Epithelial cell of proximal tubule (primary cell): ENCODE measurements at places on chromosomes 3 and 15.
A peak's percentile ranks its signal among the peaks of the same experiment; 100 is the strongest.

DNA sequence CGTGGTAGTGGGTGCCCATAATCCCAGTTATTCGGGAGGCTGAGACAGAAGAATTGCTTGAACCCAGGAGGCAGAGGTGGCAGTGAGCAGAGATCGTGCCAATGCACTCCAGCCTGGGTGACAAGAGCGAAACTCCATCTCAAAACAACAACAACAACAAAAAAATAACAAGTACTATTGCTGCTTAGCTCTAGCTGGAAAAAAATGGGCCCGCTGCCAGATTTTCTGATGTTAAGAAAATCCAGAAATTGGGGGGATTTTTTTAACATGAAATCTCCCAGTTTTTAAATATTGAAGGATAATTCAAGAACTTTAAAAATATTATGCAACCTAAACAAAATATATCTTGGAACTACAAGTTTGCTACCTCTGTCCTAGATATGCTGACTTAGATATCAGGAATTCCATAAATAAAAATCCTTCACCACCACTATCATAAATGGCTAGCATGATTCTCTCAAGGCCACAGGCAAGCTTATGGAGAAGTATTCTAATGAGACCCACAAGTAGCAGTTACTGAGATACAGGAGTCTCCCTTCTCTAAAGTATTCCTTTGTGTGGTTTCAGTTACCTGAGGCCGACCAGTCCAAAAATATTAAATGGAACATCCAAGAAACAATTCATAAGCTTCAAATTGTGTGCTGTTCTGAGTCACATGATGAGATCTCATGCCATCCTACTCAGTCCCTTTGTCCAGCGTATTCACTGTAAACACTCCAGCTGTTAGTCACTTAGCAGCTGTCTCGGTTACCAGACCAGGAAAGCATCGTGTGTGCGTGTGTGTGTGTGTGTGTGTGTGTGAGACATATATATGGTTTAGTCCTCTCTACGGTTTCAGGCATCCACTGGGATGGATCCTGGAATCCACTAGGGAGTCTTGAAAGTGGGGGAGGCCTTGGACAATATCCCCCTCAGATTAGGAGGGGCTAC, 277.2 kb downstream of the TBL1XR1 start:
- no peak for DNase-seq

GRCh38 chr3:13536432-13536831, 12.5 kb upstream of the FBLN2 start:
- DNase-seq: no peak

- no peak for DNase-seq
Observed at GRCh38 chr3:78670746-78671145, 1097.1 kb downstream of the ROBO1 start.

GRCh38 chr15:98776607-98777281, 128.4 kb downstream of the IGF1R start:
- peak; percentile 77 for DNase-seq

GRCh38 chr3:15845475-15845874, 47.7 kb upstream of the ANKRD28 start:
- DNase-seq: no peak

DNA sequence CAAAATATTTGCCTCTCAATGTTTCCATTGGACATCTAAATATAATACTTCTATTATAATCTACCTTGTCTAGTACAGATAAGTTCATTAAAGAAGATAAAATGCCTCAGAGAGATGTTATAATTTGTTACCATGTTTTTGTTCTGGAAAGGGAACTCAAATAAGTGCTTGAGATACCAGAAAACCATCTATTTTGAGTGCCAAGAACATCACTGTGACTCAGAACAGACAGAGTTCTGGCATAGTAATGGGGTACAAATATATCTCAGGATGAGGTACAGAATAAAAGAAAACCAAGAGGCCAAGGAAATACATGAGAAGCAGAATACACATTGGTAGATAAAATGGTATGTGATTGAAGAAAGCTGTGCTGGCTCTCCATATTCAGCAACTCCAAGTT, 58.9 kb downstream of the IMPG2 start:
- no peak for DNase-seq

- no peak for DNase-seq
Observed at GRCh38 chr3:10930666-10931040, 61.9 kb upstream of the SLC6A1 start.

DNA sequence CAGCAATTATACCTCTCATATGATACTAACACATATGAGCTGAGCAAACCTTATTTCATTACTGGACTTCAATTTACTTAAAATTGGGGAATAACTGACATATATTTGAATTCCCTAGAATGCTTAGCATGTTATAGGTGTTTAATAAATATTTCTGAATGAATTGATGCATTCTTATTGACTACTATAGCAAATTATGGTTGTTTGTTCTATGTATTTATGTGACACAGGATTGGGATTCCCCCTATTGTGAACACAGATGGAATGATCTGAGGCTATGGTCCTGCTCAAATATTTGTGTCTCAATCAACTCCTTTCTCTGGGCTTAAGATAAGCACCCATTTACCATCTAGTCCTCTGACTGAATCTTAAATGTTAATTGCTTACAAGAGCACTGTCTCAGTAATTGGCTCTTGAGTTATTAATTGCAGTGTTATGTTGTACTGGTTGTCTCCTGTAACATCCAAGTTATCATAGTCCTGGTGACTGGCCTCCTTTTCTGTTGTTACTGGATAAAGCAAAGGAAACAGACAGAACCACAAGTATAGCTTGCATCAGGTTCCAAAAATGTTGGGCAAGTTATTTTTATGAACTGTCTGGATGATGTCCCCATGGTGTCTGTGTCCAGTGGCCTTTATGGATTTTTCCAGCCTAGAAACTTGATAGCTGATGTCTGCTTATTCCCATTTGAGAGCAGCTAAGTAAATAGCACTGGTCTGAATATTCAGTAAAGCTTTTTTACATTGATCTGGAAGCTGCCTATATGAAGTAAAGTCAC, 2.3 kb upstream of the UACA start:
- no peak for DNase-seq

- DNase-seq: no peak
Observed at GRCh38 chr15:83208367-83208661, 691 bp upstream of the HDGFL3 start.

DNA sequence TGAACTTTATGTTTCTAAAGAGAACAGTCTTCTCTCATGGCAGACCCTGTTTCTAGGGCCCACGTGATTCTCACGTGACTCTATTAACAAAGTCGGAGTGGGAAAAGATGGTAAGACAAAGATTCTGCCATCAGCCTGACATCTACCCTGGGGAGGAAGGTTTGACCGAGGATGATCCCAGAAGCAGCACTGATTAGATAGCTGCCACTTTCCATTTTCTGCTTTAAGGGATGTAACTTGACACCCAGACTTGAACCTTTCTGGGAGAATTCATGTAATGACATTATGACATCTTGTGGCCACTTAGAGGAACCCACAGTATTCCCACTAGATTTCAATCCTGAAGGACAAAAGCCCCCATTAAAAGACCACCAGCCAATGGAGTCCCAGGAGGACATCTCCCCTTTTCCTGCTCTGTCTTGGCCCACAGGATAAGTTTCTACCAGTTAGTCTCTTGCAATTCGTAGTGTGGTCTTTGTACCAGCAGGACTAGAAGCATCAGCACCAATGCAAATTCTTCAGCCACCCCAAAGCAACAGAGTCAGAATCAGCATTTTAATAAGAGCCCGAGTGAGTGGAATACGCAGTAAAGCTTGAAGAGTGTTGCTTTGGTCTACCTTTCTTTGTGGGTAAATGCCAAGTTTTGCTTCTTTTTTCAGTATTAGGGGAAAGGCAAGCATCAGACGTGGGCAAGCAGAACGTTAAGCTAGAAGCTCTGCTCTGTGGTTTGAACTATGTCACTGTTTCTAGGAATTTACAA, 480.5 kb upstream of the PROK2 start:
- no peak for DNase-seq

DNA sequence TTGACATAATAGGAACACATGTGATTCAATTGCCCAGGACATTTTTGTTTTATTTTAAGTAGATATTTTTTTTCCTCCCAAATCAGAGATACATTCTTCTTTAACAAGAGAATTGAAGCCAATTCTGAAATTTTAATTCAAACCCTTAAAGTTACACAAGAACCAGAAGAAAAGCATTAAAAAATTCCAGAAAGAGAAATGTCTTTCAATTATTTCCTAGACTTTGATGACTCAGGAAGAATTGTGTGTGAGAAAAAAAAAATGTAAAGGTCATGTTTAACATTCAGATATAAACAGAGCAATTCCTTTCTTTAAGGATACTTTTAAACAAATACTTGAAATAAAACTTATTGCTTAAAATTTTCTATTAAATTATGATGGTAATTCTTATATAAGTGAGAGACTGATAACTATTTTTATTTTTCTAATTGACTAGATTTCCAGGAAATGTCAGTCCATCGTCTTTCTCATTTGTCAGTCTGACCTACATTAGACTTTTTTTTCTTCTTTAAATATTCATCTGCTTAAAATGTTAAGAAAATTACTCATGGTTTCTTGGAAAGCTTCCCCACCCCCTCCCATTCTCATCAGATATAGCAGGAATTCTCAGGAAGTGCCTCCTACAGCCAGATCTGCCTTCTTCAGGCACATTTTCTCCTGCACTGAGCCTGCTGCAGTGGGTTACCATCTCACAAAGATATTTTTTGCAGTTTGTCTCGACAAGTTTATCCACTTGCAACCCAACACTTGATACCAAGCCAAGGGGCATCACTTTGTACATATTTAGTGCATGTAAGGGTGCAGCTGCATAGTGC, 261.8 kb upstream of the CBLB start:
- no peak for DNase-seq

DNA sequence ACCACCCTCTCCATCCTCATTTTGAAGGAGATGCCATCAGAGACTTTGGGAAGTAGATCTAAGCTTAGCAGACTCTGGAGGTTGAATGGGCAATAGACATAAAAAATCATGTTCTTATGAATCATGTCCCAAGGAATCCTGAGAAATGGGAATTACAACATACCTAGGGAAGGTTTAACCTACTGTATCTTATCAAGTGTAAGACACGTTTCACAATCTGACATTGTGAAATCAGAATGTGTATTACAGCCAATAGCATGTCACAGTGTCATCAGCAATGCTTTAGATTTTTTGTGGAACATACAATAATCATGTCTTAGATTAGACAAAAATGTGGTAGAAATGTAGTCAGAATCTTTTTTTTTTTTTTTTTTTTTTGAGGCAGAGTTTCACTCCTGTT, 332.4 kb upstream of the TLE3 start:
- DNase-seq: peak; percentile 36

- no peak for DNase-seq
Observed at GRCh38 chr15:89472785-89473256, 23.6 kb downstream of the RHCG start.

DNA sequence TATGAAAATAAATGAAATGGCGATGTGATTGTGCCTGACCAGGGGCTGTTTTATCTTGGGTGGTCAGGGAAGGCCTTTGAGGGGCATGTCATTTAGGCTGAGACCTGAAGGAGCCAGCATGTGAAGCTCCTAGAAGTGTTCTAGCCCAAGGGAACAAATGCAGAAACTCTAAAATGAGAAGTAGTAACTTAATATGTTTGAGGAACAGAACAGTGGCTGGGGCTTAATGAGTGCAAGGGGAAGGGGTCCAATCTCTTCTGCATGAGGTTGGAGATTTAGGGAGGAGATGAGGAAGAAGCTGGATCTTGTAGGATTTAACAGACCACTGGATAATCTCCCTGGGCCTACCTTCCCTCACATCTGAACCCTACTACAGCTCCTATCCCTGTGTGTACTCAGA, 110.5 kb downstream of the AKAP13 start:
- no peak for DNase-seq

DNA sequence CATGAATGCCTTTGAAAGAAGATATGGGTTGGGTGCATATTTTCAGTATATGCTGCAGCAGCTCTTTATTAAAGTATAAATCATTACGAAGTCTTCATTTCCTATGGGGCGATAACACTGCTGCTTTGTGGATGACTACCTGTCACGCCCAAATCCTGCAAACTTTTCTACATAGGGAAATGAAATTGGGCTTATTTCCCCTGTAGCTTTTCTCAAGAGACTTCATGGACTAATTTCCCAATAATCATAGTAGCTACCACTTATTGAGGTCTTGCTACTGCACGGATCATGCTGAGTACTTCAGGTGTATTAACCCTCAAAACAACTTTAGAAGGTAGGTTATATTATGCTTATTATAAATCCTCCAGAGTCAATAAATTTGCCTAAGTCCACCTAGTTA, 8.0 kb downstream of the TGFBR2 start:
- DNase-seq: no peak

- peak; percentile 51 for DNase-seq
Observed at GRCh38 chr3:83842511-83842910, 1116.3 kb upstream of the CADM2 start.

GRCh38 chr3:40152482-40153133, 156.9 kb upstream of the EIF1B start:
- DNase-seq: no peak

DNA sequence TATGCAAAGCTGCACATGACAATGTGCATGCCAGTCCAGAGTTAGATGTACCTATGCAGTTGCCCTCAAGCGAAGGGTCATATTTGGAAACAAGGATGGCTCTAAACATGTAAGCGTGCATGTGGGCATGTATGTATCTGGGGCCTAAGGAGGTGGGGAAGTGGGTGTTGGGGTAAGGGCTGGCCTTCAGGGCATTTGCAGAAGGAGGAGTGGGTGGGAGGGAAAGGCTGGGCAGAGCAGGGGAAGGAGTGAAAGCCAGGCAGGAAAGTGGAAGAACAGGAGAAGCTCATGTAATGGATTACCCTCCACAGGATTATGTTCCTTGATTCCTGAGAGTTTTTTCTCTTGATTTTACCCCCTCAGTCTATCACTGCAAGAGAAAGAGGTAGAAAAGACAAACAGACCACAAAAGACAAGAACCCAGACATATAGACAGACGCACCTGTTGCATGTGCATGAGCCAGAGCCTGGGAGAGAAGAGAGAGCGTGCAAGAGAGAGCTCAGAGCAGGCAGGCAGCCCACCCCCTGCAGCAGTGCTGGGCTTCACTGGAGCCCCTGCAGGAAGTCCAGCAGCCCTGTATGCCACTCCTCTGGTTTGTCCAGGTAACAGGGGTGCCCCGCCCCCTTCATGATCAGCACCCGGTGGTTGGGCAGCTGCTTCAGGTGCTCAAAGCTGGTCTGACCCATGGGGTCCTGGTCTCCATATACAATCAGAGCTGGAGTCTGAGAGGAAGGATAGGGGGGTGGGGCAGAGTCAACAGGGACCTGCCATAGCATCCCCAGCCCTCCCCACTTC, 1.8 kb upstream of the PCBP4 start:
- no peak for DNase-seq

DNA sequence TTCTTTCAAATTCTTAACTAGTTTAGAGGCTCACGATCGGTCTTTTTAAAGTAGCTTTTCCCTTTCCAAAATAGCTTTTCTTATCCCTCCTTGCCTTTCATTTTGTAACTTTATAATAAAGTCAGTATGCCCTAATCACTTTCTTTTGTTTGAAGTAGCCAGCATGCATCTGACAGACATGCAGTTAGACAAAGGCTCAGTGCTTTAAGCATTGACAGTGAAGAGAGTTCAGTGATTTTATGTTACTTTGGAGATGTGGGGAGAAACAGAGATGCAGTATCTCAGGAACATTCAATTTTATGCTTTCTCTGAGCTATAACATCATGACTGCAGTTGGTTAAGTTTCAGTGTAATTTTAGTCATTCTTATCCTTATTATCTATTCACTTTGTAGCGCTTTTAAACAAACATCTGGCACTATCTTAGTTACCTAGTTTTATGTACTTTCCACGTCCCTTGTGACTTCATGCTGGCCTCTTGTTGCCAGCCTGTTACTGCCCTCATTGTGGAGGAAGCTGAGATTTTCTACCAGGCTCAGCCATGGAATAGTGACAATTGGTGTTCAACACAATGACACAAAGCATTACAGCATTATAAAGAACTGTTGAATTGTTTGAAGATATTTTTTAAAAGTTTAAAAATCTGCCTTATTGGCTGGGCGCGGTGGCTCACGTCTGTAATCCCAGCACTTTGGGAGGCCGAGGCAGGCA, 90.3 kb downstream of the AKAP13 start:
- DNase-seq: no peak
